ENCODE measurements at places on chromosomes 16 and 17.

DNA sequence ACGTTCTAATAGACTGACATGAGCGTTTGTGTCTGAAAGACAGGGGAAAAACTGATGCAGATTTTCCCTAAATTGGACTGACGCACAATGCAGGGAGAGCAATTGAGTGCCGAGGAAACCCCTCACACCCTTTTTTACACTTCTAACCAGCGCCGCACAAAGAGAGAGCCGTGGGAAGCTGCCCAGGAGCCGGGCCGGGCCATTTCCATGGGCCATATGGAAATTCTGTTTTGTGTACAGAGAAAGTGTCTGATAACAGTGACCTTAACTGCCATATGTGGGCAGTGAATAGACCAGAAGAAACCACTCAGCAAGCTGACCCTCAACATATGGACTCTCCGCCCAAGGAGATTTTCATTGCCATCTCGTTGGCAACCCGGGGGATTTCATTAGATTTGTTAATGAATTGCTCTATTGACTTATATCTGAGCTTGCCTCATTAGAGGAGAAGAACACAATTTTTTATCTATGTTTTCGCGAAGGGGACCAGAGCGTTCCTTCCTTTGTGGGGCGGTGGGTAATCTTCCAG is 225.9 kb upstream of the IRX3 start:
- DNase-seq: no peak

- no peak for DNase-seq
Observed at GRCh38 chr17:66511135-66511534, 208.7 kb downstream of the PRKCA start.

GRCh38 chr17:78475211-78475610 is 96.8 kb downstream of the PGS1 start:
- DNase-seq: no peak

- DNase-seq: no peak
Observed at GRCh38 chr17:40022961-40023541, 7.8 kb downstream of the CSF3 start.

GRCh38 chr17:62085511-62086408 is 20.7 kb upstream of the MED13 start:
- no peak for DNase-seq

GRCh38 chr16:31201582-31202413 is 762 bp downstream of the PYCARD start:
- no peak for DNase-seq
